ENCODE measurements at places on chromosomes 3 and 15.

GRCh38 chr15:98673133-98673532 is 24.8 kb downstream of the IGF1R start:
- DNase-seq: no peak

DNA sequence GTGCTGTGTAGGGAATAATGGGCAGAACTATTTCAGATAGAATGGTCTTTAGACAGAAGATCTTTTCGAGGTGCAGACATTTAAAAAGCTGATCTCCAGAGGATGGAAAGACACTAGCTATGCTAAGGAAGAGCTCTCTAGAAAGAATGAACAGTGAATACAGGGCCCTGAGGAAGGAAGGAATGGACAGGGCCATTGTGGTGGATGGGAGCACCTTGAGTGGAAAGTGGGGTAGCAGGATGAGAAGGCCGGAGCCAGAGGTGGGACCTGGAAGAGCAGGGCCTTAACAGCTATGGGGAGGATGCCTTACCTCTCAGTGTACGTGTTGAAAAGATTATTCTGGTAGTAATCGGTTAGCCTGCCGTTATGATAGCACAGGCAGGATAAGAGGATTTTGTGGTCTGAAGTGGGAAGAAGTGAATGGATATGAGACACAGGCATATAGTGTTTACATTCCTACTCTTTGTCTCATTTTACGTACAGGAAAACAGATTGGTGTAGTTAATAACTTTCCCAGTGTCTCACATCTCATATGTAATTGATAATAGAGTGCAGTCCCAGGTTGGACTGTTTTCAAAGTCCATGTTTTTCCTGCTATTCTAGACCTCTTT is 172.4 kb downstream of the KLHL25 start:
- DNase-seq: no peak

DNA sequence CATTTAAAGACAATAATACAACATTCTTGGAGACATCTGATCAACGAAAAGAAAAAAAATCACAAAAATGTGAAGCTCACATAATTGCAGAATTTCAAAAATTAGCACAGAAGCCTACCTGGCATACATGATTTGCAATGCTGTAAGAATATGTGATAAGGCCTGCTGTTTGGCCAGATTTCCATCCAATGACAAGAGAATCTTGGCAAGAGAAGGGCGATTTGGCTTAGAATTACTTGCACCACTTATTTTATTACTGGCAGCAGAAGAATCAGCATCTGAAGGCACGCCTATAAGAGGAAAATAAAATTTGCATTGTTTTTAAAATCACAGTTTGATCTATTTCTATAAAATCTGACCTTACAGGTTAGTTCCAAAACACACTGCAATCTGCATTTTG is 70.3 kb upstream of the OCA2 start:
- DNase-seq: no peak

DNA sequence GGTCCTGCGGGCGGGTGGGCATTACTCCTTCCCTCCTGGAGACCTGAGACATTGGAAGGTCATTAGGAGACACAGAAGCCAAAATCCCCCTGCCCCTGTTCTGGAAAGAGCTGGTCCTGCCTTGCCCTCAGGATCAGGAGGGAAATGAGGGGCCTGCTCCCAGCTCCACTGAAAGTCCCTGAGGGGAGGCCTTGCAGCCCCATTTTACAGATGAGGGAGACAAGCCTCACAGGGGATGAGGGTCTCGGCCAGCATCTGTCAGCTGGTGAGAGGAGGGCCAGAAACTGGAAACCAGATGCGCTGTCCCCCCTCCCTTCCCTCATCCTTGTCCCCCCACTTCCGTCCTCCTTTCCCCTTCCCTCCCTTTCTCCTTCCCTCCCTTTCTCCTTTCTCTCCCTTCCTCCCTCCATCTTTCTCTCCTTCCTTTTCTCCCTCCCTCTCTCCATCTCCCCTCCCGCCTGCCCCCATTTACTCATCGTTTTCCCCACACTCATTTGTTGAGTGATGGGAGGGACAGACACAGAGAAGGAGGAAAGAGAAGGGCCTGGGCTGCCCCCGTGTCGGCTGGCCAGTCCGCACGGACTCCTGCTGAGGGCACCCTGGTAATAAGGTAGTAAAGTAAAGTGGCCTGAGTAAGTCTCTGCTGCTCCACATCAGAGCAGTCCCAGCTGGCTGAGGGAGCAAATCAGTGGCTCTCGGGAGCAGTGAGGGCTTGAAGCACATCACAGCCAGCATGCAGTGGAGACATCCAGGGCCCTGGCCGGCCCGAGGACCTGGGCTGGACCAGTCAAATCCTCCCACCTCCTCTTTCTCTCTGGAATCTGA is 112.4 kb upstream of the ALDH1A3 start:
- DNase-seq: no peak

- DNase-seq: no peak
These were observed 182.6 kb downstream of the WDR72 start for GRCh38 chr15:53576841-53577240.

DNA sequence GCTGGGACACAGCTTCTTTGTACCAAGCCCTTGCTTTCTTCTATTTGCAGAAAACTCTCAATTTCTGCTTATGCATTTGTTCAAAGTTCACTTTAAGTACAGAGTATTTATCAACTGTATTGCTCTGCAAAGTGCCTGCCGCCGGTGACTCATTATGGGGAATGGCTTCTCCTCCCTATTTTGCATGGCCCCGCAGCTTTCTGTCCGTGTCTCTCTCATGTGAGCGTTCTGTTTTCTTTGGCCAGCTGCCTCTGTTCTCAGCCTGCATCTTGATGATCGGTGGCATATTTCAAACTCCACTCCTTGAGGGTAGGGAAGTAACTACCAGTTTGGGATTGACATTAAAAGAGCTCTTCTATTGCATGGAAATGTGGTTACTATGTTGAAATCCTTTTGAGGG is 28.6 kb upstream of the ST8SIA2 start:
- no peak for DNase-seq

DNA sequence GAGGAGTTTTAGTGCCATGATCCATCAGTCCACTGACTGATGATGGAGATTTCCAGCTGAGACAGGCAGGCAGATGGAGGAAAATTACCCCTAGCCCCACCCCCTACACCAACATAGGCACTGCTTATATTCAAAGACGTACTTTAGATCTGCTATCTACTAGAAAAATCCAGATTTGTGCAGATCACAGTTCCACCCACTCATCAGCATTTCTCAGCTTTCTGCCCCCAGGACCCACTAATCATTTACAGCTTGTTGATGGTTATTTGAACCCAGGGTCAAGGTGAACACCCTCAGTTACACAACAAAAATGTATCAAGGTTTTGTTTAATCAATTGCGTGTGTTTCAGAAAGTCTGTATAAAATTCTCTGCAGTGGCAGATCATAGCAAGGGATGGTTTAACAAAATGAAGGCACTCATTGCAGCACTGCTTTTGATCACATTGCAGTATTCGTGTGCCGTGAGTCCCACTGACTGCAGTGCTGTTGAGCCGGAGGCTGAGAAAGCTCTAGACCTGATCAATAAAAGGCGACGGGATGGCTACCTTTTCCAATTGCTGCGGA is at the start of gene HRG:
TSS of gene HRG (plus strand) at position 390 of the 564 bp plus-strand sequence. CDS start at position 408, 18 bp downstream.
- DNase-seq: no peak

DNA sequence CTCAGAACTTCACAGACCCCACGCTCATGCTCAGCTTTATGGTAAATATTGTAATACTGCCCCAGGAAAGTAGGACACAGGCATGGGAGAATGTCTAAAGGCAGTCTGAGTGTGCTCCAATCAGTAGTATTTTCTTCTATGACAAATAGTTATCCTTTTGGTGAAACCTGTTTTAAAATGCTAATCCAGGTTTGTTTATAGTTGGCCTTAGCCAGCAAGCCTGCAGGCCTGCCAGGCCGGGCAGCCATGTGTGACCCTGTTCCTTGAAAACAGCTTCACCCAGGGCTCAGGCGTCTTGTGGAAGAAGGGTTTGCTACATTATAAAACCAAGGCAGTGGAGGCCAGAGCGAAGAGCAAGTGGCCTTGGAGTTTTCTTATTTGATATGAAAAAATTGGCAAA is 104.7 kb downstream of the SEMA6D start:
- no peak for DNase-seq
